ENCODE measurements at places on chromosomes 1 and 21.

DNA sequence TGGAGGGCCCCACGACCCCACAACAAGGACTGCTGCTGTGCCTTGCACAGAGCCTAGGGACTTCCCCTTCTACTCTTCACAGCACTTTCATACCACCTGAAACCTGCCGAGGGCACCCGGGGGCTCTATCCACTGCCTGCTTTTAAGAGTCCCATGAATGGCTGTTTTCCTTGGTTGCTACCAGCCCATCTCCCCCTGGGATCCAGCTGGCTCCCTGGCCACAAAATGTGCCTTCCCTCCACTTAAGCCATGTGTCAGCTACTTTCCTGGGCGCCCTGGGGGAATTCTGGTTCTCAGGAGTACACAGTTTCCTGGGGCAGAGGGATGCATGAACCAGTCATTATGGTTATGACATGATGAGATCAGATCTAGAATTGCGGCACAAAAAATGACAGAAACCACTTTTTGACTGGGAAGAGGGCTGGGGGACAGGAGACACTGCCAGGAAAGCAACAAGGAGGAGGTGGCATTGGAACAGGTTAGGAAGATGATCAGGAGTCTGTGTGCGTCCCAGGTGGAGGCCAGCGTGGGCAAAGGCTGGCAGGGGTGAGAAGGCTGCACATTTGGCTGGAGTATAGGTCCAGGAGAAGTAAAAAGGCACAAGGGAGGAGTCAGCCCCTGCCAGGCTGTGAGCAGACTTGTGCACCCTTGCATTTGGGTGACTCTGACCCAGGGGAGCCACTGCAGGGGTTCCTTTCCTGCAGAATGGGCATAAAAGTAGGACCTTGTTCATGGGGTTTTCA lies 3.2 kb upstream of the TNFRSF8 start:
- DNase-seq: no peak

DNA sequence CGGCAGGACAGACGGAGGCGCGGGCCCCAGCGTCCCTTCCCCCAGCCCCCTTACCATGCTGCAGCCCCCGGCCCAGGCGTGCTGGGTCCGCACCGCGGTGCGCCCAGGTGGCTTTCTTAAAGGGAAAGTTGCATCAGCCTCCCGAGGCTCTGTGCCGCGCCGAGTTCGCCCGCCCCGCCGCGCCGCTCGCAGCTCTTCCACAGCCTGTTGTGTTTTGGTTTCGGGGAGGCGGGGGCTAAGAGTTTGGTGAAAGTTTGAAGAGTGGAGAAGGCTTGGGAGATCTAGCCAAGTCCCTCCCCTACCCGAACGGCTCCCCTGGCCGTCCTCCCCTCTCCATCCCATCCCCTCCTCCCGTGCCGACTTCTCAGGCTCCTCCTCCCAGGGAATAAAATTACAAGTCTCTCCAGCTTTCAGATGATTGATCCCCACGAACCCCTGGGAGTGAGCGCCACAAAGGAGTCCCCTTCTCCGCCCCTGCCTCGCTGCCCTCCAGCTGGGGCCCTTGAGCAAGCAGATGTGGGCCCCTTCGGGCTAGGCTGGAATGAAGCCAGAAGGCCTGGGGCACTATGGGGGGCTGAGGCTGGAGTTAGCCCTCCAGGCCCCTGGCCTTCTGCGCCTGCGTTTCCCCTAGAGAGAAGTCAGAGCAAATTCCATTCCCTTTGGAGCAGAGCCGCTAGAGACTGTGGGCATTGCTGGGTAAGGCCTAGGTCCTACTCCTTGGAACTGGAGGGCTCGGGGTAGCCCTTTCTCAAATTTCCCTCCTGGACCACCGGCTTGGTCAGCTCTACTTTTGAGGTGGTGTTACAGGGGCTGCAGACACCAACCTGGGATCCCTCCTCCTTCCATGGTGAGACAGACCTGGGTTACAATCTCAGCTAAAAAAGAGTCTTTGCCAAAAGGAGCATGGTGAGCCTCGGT lies at the start of gene SLC6A9:
Gene SLC6A9 (minus strand): TSS at position 211 of the 918 bp plus-strand sequence. CDS start 7,185 bp downstream, outside the sequence.
- peak; percentile 76 for DNase-seq

- DNase-seq: peak; percentile 40
Measured at GRCh38 chr1:235067396-235068157, 61.1 kb downstream of the TOMM20 start.

GRCh38 chr1:117606649-117607430 lies 992 bp downstream of the TENT5C start:
- DNase-seq: peak; percentile 83

DNA sequence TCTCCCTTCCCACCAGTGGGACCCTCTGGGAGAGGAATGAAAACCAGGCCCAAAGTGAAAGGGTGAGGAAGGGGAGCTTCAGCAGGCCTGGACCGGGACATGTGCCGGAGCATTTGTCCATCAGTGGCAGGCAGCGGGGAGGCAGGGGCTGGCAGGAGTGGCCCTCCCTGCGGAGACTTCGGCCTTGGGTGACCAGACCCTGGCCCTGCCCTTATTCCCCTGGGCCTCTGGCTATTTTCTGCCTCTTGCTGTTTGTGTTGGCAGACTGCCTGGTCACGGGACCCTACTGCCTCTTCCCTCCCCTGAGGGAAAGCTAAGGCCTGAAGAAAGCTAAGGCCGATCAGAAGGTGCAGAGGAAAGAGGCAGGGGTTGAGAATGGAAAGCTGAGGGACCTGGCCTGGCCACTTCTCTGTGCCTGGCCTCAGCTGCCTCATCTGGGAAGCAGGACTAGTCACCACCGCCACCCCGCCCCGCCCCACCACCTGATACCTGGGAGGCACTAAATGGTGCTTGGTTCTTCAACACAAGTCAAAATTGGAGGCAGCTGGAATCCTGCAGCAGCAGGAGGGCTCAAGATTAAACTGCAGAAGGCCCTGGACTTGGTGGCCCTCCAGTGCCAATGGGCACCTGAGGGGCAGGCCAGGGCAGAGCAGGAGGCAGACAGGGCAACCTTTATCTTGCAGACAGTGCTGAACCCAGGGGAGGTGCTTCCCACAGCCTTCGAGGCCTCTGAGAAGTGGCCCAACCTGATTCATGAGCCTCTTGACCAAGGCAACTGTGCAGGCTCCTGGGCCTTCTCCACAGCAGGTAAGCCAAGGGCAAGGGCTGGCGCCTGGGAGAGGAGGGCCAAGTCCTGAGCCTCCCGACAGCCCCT lies 7.9 kb downstream of the TINAGL1 start:
- no peak for DNase-seq

GRCh38 chr1:77120950-77121349 lies 98.3 kb downstream of the PIGK start:
- no peak for DNase-seq

DNA sequence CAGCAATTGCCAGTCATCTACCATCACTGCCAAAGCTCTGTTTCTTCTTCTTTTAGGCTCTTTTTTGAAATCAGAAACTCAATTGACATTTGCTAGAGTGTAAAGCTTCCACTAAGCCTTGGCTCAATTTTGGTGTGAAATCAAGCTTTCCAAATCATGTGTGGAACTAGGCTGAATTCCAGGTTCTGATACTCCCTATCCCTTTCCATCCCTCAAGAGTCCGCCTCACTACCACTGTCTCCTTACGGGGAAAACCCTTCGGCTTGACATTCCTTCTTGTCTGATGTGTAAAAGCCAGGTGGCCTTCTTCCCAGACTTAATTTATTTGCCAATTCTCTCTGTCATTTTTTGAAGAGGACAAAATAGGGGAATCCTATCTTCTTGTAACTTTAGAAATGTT lies 47.2 kb upstream of the PRMT6 start:
- DNase-seq: no peak

DNA sequence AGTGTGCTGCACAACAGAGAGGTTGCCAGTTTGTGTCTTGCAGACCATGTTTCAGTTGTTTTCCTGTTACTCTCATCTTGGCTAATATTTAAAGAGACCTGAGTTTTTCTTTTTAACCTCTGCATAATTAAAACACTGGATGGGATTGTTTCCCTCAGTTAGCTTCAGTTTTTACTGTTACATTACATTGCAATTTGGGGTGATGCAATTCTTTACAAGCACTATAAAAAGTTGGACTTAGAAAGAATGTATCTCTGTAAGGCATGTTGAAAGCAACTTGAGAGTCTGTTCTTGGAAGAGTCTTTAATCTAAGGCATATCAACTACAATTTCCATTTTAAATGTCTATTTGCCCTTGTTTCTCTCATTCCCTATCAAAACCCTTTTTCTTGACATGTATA lies 99.1 kb downstream of the DNM3 start:
- no peak for DNase-seq

DNA sequence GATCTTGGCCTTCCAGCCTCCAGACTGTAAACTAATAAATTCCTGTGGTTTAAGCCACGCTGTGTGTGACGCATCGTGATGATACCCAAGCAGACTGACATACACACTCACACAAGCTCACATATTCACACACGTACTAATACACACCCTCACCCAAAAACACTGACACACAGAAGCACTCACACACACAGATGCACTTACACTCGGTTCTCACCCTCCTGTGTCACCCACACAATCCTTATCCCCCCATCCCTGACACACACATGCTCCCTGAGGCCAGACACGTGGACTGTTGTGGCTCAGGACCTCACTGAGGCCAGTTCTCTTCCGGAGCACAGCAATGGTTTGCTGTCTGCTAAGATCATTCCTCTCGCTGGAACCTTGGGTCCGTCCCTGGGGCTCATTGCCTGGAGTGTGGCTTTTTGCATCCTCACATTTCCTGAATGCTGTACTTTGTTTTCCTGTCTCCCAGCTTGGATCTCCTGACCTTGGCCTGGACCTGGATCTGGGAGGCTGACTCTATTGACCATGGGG lies 76.9 kb upstream of the LYST start:
- DNase-seq: no peak

All from hematopoietic multipotent progenitor cell treated with erythropoietin and hydrocortisone succinate and interleukin-3 and kit ligand, for 6 days (in vitro differentiated cells).